ENCODE measurements at places on chromosomes 1 and 21.
A peak's percentile ranks its signal among the peaks of the same experiment; 100 is the strongest.

- DNase-seq, result no peak
These were observed 15.0 kb downstream of the SKI start for GRCh38 chr1:2242814-2243725.

- no peak for DNase-seq
These were observed 230.4 kb downstream of the DNM3 start for GRCh38 chr1:172071746-172072145.

GRCh38 chr1:63624911-63625310, 31.7 kb downstream of the PGM1 start:
- DNase-seq, result no peak

DNA sequence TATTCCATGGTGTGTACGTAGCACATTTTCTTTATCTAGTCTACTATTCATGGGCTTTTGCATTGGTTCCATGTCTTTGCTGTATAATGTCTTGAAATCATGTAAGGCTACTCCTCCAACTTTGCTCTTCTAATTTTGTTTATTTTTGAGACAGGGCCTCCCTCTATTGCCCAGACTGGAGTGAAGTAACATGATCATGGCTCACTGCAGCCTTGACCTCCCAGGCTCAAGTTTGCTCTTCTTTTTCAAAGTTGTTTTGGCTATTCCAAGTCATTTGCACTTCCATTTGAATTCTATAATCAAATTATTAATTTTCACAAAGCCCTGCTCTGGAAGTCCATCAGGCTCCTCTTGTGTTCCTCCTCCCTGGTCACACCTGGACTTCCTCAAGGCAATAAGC, 90.2 kb upstream of the SGIP1 start:
- no peak for DNase-seq

GRCh38 chr1:3598522-3599285, 12.6 kb downstream of the MEGF6 start:
- DNase-seq, result no peak

DNA sequence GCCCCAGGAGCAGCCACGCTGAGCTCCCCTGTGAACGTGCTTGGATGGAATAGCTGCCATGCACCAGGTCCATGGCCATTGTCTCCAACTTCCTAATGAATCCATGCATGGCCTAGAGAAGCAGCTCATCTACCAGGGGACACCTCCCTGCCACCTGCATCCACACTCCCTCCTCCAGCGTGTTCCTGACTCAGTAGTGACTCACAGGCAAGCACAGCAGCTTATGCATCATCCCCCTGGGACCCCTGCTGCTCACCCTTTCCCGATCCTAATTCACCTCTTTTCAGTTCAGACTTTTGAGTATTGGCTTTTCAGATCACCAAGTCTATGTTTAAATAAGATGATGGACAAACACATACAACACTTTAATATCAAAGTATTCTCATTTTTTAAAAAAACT, 39.9 kb upstream of the TADA1 start:
- DNase-seq, result no peak

DNA sequence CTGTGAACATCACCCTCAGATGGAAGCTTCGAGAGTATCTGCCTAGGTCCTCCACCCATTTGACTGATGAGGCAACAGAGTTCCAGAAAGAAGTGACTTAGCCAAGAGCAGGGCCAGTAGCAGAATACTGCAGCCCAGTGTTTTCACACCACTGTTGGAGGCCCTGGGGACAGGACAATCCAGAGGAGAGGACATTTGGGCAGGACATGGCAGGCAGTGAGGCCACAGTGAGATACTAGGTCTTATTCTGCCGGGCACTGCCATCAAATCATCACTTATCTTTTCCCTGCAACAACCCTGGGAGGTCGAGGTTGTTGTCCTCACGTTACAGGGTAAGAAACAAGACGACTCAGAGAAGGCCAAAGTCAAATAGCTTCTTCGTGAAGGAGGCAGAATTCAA, 5.5 kb upstream of the FOXO6 start:
- peak; percentile 19 for DNase-seq

- no peak for DNase-seq
These were observed 30.9 kb downstream of the LRRC8B start for GRCh38 chr1:89555550-89555949.

GRCh38 chr1:2532485-2533160, 2.6 kb upstream of the HES5 start:
- no peak for DNase-seq

DNA sequence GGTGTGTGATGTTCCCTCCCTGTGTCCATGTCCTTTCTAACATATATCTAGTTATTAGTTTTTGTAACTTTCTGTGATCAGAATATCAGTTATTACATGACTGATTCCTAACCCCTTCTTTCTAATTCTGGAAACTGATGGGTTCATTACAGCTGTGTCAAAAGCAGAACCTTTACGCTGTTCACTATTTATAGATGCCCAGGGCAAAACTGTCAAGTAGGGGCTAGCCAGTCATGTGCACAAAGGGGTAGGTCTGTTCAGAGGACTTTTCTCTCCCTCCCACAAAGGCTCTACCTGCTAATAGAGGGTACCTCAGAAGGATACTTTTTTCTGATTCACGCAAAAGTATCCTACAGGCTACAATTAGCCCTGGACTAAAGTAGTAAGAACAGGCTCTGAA, 79.2 kb downstream of the NRDC start:
- no peak for DNase-seq

DNA sequence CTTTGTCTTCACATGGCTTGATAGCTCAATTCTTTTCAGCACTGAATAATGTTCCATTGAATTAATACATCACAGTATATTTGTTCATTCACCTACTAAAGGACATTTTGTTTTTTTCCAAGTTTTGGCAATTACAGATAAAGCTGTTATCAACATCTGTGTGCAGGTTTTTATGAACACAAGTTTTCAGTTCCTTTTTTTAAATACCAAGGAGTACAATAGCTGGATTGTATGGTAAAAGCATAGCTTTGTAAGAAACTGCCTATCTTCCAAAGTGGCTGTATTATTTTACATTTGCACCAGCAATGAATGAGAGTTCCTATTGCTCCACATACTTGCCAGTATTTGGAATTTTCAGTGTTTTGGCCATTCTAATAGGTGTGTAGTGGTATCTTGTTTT, 4.8 kb upstream of the MCOLN2 start:
- no peak for DNase-seq

DNA sequence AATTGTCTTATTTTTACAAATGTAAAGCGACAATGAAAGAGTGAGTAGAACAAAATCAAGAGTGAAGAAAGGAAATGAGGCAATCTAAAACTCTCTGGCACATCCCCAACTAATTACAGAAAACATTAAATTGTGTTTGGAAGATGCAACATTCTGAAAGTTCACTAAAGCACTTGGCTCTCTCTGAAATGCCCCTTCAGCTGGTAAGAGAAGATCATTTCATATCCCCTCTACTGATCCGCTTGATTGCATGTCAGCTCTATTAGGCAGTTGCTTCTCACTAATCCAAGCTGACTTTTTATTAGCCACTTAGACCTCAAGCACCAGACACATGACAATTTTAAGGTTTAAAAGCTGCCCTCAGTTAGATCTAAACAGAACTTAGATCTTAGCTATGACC, 262.8 kb upstream of the PRMT6 start:
- no peak for DNase-seq

- peak; percentile 45 for DNase-seq
These were observed 46.5 kb upstream of the COL6A2 start for GRCh38 chr21:46051379-46051770.

DNA sequence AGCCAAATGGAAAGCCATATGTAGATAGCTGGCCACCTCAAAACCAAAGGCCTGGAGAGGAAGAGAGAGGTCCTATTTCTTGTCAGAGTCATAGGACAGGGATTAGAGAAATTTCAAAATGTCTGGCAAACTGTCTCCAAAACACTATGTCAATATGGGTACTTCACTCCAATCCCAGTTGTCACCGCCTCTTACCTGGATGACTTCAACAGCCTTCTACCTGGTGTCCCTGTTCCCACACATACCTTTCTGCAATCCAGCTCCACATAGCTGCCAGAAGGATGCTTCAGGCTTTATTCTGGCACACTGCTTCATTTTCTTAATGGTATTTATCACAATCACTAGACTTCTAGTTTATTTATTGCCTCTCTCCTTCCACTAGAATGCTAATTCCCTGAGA, 14.5 kb downstream of the PTGER3 start:
- no peak for DNase-seq

GRCh38 chr1:213693864-213694263, 293.9 kb upstream of the PROX1 start:
- DNase-seq, result no peak

DNA sequence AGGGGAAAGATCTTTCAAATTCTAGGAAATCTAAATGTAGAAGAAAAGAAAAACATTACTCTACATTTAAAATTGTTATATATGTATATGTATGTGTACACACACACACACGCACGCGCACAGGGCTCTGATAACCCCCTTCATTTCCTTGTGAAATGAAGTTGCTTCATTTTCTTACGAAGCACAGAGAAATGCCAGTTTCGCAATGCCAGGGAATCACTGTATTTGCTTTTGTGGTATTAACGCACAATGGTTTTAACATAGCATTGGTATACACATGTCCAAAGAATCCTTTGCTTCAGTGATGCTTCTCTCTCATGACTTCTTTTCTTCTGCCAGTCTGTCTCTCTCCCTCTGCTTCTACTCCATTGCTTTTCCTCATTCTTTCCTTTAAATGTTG, 8.4 kb upstream of the DDAH1 start:
- no peak for DNase-seq

- DNase-seq, result no peak
These were observed 50.7 kb downstream of the MACF1 start for GRCh38 chr1:39255222-39255621.

DNA sequence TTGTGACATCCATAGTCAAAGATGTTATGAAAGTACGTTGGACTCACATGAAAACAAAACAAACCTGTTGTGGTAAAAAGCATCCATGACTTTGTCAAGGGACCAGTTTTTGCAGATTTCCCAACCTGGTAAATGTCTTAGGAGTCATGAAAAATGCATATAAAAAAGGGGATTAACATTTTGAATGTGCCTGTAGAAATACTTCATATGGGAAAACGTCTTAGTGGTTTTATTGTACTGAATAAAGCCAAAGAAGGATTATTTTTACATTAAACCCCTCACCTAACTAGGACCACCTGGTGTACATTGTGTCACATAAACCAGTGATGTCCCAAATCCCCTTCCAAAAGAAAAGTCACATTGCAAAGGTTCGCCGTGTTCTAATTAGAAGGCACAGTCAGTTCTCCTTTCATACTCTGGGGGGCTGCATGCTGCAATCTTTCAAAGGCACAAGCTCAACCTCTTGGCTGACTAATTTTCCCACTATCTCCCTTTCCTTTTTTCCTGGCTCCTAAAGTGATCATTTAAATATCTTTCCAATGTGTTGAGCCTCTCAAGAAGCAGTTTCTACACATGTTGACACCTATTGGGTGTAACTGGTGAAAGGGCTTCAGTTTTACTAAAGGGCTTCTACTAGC, 119.8 kb upstream of the SPAG17 start:
- DNase-seq, result no peak

DNA sequence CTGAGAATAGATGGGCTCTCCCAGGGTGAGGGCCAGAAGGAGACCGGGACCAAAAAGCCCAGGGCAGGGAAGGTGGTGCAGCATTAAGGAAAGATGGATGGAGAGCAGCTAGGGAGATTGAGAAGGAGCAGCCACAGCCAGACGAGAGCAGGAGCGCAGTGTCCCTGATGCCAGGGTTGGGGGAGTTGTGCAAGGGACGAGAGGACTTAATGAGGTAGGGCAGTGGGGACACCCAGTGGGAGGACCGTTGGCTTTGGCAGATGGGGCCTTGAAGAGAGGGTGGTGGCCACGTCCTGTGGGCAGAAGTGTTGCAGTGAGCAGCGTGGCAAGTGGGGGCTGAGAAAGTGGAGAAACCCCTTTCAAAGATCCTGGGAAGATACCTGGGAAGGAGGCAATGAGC, 38.0 kb upstream of the KDM4A start:
- DNase-seq, result no peak

- DNase-seq, result peak; percentile 93
These were observed at the start of the genes NIT1 and PFDN2 for GRCh38 chr1:161117759-161118581. NIT1 (plus strand) TSS chr1:161118105; CDS start chr1:161118177, 72 bp downstream. PFDN2 (minus strand) TSS chr1:161118037; CDS start chr1:161118026, 11 bp downstream.

DNA sequence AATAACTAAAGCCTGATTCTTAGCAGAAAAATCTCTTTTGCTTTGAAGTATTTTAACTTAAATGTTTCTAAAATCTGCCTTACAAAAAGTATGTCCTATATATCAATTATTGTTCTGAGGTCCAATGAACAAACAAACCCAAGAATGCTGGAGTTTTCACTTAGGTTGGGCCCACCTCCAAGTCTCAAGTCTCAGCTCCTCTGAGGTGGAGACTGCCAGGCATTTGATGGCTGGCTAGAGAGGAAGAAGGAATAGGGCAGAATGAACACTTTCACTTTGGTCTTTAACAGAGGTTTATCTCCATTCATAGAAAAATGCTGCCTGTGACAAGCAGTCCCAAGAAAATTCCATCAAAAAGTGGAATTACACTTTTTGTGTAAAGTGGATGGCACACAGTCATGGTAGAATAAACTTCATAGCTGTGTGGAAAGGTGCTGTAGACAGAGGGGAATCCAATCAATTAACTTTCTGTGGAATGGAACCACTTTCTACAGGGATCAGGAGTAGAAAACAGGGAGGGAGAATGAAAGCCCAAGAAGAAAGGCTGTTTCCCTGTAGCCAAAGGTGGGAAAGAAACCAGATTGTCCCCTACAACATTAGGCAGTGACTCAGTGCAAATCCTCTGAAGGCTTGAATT, 349.4 kb upstream of the RUNX1 start:
- DNase-seq, result no peak

- DNase-seq, result no peak
These were observed 37.5 kb downstream of the ELAPOR1 start for GRCh38 chr1:109151146-109151990.

DNA sequence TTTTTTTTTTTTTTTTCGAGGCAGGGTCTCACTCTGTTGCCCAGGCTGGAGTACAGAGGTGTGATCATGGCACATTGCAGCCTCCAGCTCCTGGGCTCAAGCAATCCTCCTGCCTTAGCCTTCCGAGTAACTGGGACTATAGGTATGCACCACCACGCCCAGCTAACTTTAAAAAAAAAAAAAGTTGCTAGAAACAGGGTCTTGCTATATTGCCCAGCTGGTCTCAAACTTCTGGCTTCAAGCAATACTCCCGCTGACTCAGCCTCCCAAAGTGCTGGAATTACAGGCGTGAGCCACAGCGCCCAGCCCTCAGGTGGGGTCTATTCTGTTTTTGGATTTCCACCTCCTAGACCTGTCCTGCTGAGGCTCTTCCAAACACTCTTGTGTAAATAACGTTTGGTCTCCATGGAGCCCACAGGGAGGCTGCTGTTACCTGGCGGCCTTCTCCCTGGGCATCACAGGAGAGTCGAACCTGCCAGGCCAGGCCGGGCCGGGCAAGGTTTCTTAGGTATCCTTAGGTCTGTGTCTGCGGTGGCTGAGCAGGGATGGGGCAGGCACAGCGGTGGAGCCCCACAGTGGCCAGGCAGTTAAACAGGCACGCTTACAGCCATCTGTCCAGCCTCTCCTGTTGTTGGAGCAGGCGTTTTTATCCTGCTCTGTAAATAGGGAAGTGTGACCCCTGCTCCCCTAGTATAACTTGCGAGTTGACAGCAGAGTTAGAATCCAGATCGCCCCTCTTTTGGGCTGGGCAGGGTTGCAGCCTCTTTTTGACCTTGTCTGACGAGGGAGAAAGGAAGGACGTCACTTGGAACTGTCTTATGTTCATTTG, 18.8 kb downstream of the PLEKHM2 start:
- no peak for DNase-seq

Data from sciatic nerve (tissue), 2 donors.